ENCODE measurements at places on chromosomes 3 and 15.

DNA sequence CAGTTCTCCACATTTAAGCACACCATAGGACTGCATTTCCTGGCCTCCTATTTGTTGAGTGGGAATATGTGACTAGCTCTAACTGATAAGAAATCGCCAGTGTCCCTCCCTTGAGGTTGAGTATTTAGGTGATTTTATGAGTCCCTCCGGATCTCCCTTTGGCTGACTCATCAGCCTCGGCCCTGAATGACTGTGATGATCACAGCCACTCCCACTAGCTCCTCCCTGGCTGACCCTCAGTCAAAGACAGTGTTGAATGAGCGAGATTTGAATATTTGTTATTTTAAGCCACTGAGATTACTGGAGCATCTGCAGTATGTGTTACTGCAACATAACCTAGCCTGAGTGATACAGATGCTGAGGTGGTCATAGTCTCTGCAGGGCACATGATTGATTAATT, 515.3 kb downstream of the EPHB1 start:
- no peak for DNase-seq

DNA sequence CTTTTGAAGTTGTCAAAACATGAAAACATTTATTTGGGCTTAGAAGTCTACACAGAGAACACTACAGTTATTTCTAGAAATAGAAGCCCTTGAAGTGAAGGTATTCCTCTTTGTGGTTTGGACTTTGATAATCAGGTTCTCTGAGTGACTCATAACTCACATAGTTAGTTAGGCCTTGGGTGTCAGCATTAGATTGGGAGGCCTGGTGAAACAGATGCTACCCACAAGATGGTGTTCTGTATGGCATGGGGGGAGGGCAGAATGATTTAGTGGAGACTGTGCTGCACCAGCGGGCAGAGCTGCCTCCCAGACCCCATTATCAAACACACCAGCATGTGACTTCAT, 108.9 kb upstream of the ETV5 start:
- no peak for DNase-seq

DNA sequence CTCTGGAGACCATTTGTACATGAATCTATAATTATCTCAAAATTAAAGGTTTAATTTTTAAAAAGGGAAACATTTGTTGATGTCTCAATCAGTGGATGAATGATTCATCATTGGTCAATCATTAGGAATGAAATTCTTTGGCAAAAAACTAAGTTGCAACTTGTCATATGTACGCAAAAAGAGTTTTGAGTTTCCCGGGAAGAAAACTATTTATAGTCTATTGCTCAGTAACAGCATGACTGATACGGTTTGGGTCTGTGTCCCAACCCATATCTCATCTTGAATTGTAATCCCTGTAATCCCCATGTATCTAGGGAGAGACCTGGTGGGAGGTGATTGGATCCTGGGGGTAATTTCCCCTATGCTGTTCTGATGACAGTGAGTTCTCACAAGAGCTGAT, 765.8 kb upstream of the ROBO1 start:
- no peak for DNase-seq

DNA sequence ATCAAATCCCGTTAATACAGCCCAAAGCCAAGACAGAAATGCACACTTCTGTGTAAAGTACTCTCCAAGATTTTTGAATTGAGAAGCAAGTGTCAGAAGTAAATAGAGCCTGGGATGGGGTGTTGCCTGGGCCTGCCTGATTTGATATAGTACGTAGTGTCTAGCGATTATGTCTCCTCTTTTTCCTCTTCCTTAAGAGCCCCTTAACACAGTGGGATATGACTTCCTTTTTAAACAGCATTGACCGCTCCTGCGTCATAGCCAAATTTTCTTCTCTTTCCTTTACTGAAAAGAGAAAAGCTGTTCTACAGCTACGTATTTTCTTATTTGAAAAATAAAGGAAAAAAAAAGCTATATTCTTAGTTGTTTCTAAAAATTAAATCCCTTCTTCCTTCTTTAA, 97.7 kb downstream of the PLCL2 start:
- no peak for DNase-seq

All from AG10803 (cell line).